IPS-NIHi11 (cell line): ENCODE measurements at places on chromosomes 1 and 21.

GRCh38 chr1:110498270-110498669 lies 20.7 kb downstream of the KCNA10 start:
- no peak for DNase-seq

DNA sequence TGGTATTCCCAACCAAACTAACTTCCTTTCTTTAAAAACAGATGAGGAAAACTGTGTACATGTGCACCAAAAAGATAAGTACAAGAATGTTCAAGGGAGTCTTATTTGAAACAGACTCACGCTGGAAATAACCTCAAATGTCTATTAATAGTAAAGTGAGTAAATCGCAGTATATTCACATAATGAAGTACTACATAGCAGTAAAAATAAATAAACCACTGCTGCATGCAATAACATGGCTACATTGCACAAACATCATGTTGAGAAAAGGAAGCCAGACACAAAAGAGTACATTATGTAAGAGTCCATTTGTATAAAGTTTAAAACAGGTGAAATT lies 5.2 kb upstream of the DENND2D start:
- DNase-seq = no peak

GRCh38 chr1:116999596-116999995 lies 2.0 kb upstream of the CD101 start:
- no peak for DNase-seq

DNA sequence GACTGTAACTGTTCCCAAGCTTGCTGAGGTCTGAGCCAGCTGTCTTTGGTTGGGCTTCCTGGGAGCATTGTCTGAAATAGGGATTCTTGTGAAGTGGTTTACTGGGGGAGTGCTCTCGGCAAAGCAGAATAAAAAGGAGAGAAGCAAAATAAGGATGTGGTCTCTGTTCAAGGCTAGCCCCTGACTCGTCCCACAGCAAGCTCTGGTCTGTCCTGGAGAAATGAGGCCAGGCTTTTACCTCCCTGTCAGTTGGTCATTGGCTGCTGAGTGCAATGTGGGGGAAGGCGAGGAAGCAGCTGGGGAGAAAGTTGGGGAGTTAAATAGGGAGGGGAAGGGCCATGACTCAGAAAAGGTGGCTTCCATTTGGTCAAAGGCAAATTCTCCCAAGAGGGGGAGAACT lies 303.9 kb upstream of the DUSP10 start:
- no peak for DNase-seq

DNA sequence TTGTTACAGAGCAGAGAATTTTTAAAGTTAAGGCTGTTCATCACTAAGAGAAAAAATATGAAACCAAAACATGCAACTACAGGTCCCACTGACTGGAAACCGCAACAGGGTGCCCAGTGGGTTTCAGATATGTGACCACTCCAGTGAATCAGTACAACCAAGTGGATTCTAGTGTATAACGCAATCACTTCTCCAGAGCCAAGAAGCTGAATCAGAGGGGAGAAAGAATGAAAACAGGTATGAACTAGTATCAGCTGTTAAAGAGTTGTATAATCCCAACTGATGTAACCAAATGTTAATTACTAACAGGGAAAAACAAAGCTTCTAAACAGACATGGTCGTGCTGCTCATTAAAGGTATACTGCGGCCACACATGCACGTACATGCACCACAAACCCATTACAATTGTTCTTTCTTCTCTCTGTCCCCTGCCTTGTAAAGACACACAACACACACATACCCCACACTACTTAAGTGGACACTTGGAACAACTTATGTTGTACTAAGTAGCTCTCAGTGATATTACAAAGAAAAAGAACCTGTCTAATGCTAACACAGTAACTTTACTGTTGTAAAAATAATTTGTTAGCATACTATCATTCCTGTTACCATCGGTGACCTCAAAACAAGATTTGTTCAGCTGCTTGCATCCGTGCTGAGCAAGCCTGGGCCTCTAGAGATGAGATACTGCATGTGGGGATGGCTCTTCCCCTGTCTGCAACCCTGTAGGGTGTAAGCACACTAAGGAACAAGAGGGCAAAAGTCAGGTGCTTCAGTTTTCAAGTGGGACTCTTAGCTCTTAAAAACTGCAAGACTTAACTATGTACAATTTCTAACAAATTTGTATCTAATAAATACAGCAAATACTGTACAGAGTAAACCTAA lies 74.2 kb downstream of the PTPN14 start:
- no peak for DNase-seq

- DNase-seq = no peak
These were observed 83.3 kb downstream of the FBXO2 start for GRCh38 chr1:11570821-11571380.

DNA sequence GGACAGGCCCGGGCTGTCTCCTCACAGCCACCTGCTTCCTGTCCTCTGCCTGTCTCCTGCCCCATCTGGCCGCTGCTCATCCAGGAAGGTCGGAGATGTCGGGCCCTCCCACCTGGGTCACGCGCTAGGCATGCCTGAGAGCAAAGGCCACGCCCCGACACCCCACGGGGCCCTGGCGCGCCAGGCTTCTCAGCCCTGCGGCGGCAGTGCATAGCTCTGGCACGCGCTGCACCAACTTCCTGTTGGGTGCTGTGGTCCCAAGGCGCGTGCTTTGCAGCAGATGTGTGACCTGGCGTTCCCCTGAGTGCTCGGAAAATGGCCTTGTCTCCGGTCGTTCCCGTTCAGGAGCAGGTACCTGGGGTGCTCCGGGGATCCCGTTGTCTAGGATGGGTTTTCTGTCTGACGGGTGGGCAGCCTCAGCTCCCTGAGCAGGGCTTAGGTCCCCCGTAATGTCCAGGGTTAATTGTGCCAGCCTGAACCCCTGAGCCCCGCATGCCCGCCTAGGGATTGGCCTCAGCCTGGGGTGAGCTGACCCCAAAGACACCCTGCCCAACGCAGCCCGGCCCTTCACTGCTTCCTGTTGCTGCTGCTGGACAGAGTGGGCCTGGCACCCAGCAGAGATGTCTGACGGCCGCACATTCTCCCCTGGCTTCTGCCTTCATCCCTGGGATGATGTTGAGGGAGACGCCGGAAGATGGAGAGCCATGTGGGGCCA lies 19.4 kb upstream of the KCNAB2 start:
- peak; percentile 78 for DNase-seq

- no peak for DNase-seq
These were observed 9.5 kb downstream of the IPO13 start for GRCh38 chr1:43956234-43956633.

GRCh38 chr1:15027515-15027986 lies 126.0 kb upstream of the TMEM51 start:
- peak; percentile 88 for DNase-seq
